ENCODE measurements at places on chromosomes 2 and 18. TPM values are rescaled to one million over a fixed set of nuclear protein-coding genes. Genes with fewer than 3 reads are reported as not detected.

- DNase-seq: no peak
Observed at GRCh38 chr2:235770909-235771820, 277.3 kb downstream of the AGAP1 start.

DNA sequence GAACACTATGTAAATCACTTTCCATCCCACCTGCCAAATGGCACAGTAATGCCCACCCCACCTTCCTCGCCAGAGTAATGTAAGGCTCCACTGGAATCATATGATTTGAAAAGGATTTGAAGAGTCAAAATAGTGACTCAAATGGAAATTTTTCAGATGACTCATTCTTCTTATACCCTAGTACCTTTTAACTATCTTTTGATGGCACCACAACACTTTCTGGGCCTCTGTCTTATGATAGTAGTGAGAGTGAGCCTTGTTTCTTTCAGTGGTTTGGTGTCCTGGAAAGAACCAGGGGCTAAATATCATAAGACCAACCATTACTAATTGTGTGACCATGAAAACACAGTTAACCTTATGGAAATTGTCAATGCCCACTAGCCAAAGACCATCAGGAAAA lies 235.4 kb upstream of the SLC14A2 start:
- DNase-seq: peak; percentile 66

- DNase-seq: no peak
Observed at GRCh38 chr2:177551989-177552421, 159.4 kb downstream of the AGPS start.

DNA sequence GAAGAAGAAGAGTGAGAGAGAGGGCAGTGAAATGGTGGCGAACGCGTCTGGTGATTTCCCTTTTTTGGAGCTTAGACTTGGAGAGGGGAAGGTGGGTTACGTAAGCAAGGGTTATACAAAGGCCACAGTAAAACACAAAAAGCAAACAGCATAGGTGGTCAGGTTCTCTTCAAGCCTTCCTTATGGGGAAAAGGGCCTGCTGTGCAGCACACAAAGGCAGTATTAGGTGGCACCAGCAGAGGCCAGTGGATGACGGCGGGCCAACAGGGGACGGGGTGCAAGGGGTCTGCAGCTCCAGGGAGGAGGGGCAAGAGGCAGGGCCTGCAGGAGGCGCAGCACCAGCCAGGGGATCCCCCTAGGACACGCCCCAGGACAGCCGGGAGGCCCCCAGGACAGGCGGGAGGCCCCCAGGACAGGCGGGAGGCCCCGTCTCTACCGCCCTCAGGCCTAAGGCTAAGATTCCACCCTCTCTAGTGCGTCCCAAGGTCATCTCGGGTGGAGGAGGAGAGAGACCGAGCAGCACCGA lies 32.6 kb upstream of the NPC1 start:
- DNase-seq: peak; percentile 15

POTEC gene
- under 0.01 TPM for total RNA-seq

PKP4 gene
- total RNA-seq: 41.6 TPM
